ENCODE measurements at places on chromosomes 12 and 14.
A peak's percentile ranks its signal among the peaks of the same experiment; 100 is the strongest.

DNA sequence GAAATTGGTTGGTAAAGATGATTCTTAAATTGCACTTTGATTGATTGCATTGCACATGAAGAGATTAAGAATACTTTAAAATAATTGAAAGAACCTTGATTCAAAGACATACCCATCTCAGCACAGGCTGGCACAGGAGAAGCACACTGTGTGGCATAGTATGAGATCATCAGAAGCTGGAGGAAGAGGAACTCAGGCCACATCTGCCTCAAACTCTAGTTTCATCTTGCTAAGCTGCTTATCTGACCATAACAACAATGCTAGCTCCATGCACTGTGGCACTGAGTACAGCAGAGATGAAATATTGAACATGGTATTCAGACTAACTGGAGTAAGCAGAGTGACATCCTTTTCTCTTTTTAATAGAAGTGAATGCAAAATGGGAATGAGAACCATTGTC is 99.1 kb downstream of the TBC1D30 start:
- no peak for DNase-seq

DNA sequence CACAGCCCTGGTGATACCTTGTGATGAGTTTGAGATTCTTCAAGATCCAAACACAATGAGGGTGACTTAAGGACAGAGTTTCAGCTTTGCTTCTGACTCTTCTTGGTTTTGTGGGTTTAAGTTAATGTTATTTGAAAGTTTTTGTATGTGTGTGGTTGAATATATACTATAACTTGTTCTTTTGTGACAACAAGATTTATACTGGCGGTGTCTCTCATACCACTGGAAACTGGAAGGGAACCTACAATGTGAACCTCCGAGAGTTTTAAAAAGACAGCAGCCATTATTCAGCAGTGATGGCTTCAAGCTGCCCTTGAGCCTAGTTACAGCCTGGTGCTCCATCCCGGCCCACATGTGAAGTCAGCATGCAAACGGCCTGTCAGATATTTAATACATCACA is 87.9 kb upstream of the IGF1 start:
- no peak for DNase-seq

DNA sequence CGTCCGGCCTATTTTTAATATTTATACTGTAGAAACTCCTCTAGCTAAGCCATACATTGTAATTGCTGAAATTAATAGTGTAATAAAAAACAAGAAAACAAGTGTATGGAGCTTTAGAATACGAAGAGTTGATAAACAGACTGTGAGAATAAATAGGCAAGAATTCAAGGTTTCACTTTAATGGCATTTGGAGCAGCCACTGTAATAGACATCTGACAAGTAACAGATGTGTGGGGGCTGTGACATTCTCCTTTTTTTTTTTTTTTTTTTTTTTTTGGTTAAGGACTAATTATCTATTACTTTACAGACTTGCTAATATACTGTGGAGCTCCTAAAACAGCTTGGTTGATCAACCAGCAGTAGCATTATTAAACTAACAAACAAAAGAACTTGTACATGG is 42.1 kb upstream of the CFAP54 start:
- DNase-seq = no peak

GRCh38 chr12:83758888-83759631 is 1072.4 kb downstream of the TMTC2 start:
- no peak for DNase-seq

- peak; percentile 45 for DNase-seq
Observed at GRCh38 chr12:95574799-95575452, 23.6 kb upstream of the USP44 start.

GRCh38 chr14:20857630-20858261 is 33.4 kb upstream of the RNASE3 start:
- peak; percentile 80 for DNase-seq

- no peak for DNase-seq
Observed at GRCh38 chr12:31037931-31038330, 35.7 kb upstream of the DDX11 start.

GRCh38 chr14:99955826-99956455 is 109.3 kb upstream of the EVL start:
- DNase-seq = no peak

GRCh38 chr12:82721726-82722125 is 35.0 kb downstream of the TMTC2 start:
- no peak for DNase-seq

GRCh38 chr14:64649383-64649998 is 54.7 kb upstream of the PLEKHG3 start:
- DNase-seq = peak; percentile 60

GRCh38 chr12:89117448-89118034 is 234.8 kb downstream of the DUSP6 start:
- peak; percentile 43 for DNase-seq

DNA sequence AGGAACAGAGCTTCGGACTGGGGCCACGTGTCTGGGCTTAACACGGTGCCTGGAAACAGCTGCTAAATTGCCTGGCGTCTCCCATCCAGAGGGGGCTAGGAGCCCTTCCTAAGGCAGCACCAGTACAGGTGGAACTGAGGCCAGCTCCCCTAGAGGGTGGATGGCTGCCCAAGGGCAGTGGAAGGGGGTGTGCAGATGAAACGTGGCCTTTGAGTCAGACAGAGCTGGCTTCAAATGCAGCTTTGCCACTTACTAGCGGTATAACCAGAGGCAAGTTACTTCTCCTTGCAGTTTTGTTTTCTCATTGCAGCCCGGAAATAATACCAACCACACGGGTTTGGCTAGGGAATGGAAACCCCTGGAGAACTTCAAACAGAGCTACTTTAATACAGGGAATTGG is 59.3 kb upstream of the SLC24A4 start:
- DNase-seq = peak; percentile 59

GRCh38 chr12:83514372-83514771 is 827.7 kb downstream of the TMTC2 start:
- no peak for DNase-seq

DNA sequence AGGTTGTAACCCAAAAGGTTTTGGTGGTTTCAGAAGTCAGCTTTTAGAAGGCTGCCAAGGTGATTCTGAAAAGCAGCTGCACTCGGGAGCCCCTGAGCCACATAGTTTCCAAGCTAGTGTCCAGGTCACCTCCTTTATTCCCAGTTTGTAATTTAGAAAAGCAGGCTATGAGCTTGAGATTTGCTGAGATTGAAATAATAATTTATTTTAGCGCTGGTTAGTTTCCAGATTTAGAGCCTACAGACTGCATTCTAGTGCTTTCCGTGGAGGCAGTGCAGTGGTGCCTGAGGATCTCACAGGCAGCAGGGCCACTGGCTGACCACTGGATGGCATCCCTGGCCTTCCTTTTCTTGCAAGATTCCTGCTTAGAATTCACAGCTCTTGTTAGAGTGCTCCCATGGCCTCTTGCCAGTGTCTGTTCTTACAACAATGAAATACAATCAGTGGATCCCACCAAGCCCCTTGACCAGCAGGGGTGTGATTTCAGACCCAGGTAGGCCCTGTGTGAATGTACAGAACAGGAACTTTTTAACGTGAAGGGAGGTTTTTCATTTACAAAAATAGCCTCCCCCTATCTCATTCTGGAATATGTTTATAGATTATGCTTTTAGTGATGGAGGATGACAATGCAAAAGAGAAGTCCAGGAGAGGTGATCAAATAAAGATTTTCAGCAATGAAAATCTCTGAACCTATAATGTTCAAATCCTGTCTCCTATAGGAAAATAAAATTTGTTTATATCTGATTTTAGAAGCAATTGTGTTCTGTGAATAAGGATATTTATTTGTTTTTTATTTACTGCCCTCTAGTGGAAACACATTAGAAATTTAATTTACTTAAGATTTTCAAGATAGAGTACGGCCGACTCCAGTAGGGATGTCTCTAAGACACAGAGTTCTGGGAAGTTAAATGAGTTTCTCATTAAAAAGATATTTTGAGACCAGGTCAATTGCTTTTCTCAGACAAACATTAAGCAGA is 362.1 kb upstream of the STXBP6 start:
- DNase-seq = peak; percentile 2

DNA sequence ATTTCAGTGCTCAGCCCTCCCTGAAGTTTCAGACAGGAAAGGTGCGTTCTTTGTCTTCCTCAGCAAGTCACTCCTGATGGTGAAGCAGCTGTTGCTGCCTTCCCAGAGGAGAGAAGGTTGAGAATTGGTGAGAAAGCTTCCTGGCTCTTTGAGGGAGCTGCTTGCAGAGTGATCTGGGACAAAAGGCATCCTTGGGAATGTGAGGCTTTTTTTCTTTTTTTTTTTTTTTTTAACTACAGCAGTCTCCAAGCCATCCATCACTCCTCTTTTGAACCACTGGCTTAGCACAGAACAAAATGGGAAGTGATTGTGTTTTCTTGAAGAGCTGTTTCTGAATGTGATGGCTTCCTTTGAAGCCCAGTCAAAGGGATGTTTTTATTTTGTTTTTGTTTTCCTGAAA is 120.4 kb upstream of the LRIG3 start:
- no peak for DNase-seq

- no peak for DNase-seq
Observed at GRCh38 chr12:19075711-19076340, 53.7 kb upstream of the PLEKHA5 start.

GRCh38 chr14:56187736-56188135 is 69.5 kb downstream of the PELI2 start:
- DNase-seq = no peak

DNA sequence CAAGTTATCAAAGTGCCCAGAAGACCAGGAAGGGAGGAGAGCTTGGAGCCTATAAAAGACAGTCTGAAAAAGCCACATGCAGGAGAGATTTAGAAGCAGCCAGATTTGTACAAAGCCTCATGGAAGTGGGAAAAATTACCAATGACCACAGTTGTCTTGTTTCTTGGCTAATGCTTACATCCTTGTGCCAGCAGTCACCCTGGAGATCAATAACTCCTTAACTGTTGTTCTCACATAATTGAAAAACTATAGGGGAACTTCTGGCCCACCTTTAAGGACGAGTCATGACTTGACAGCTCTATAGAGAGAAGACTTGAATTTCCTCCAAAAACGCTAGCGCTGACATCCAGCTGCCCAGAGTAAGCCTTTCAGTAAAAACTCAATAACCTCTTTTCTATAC is 313.1 kb downstream of the GALC start:
- no peak for DNase-seq

GRCh38 chr12:57707250-57707649 is 13.3 kb downstream of the OS9 start:
- DNase-seq = no peak

- DNase-seq = no peak
Observed at GRCh38 chr12:121505513-121505912, 75.3 kb downstream of the KDM2B start.

Data from NB4 (cell line).